Right lobe of liver (tissue), 6 donors: ENCODE measurements at places on chromosomes 12 and 14.
A peak's percentile ranks its signal among the peaks of the same experiment; 100 is the strongest.

GRCh38 chr12:32440120-32440865 is 40.9 kb downstream of the FGD4 start:
- no peak for DNase-seq

DNA sequence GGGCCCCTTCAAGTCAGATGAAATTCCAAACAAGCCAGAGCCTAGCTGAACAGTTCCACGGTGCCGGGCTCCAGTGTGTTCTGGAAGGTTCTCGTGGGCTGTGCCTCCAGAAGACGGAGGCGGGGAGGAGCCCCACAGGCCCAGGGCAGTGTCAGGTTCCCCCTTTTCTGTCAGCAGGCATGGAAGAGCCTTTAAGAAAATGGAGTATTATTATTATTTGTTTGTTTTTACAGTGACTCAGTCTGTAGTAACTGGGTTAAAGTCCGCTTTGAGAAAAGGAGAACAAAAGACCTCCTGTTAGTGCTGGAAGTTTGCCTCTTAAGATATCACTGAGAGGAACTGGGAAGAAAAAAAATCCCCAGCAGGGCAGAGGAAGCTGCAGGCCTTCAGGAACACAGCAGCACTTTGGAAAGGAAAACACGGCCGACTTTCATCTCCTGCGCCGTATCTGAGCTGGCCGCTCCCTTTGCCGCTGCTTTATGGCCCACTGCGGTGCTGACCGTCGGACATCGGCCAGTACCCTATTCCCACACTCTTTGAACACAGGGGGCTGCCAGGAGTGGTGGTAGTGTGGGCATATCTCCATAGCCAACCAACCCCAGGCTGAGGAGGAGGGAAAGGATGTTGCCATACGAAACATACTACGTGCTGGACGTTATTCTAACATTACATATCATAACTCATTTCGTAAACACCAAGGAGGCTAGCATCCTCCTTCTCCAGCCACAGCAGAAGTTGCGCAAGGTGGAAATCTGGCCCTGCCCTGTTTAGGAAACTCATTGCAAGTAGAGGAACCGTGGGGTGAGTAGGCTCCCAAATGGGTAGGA is 194.0 kb downstream of the ZFP36L1 start:
- peak; percentile 75 for DNase-seq

DNA sequence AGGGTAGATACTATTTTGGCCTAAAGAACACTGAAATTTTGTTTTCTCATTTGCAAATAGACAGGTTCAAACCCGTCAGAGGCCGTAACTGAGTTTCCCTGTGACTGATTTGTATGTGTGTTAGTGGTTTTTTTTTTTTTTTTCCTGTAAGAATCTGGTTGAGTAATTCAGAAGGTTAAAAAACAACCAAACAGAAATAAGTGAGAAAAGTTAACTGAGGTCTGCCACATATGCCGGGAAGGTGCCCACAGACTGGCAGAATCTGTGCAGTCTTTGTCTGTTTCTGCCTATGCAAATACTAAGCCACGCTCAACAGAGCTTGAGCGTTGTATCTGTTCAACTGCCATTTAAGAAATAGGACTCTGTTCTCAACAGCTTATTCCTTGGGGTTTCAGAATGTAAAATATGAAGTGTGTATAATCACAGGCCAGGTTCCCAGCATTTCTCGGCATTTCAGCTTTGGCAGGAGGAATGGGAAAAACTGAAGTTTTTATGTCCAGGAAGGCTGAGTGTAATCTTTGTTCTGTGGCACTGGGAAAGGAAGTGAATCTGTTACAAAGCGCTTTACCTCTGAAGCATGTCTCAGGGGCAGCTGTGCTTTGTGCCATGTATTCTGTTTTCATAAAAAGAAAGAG is 181.9 kb downstream of the PRKCH start:
- DNase-seq = no peak

- DNase-seq = no peak
Measured at GRCh38 chr12:118586433-118586832, 210.1 kb downstream of the SUDS3 start.

GRCh38 chr14:92273166-92273565 is 49.8 kb upstream of the SLC24A4 start:
- DNase-seq = no peak

GRCh38 chr12:11732023-11732422 is 82.5 kb downstream of the ETV6 start:
- no peak for DNase-seq

DNA sequence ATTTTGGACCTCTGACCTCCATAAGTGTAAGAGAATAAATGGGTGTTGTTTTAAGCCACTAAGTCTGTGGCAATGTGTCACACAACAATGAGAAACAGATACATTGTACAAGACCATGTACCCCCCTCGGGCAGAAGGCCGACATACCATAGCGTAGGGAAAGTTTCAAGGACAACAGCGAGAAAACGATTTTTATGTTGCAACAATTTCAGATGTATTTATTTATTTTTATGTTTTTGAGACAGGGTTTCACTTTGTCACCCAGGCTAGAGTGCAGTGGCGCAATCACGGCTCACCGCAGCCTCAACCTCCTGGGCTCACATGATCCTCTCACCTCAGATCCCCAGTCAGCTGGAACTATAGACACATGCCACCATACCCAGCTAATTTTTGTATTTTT is 136.4 kb upstream of the NCOR2 start:
- no peak for DNase-seq

DNA sequence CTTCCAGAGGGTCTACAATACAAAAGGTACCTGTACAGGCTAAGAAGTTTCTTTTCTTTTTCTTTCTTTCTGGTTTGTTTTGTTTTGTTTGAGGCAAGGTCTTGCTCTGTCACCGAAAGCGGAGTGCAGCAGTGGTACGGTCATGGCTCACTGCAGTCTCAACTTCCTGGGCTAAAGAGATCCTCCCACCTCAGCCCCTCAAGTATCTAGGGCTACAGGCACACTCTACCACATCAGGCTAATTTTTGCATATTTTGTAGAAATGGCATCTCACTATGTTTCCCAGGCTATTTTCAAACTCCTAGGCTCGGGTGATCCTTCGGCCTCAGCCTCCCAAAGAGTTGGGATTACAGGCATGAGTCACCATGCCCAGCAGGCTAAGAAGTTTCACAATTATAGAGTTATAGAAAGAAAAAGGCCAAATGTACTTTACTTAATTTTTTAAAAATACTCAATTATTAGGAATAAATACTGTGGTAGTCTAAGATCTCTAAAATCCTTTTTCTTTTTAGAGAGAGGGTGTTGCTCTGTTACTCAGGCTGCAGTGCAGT is 3.0 kb upstream of the PIGH start:
- DNase-seq = no peak

GRCh38 chr12:130124605-130125244 is 37.5 kb upstream of the FZD10 start:
- DNase-seq = no peak

DNA sequence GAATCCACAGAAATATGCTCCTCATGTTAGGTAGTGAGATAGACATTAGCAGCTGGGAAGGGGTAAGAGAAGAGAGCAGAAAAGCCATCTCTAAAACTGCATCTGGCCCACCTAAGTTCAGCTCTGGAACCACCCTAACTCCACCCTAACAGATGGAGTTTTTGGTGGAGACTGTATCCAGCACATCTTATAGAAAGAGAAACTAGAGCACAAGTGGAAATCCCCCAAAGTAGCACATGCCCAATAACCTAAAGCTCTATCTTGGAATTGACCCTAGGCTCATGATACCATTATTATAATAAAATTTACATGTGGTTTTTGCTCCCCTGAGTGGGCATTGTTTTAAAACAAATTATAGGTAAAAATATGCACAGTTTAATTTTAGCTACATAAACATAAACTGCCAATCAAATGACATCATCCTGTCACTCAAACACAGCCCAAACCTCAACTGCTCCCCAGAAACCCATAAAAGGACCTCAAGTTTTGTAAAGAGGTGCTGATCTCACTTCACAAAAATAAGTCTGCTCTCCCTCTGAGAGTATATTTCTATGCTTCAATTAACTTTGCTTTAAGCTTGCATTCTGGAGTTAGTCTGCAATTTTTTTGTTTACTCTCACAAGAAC is 206.4 kb downstream of the PIK3C2G start:
- no peak for DNase-seq

- DNase-seq = no peak
Measured at GRCh38 chr14:88914956-88915355, 90.5 kb downstream of the TTC8 start.

DNA sequence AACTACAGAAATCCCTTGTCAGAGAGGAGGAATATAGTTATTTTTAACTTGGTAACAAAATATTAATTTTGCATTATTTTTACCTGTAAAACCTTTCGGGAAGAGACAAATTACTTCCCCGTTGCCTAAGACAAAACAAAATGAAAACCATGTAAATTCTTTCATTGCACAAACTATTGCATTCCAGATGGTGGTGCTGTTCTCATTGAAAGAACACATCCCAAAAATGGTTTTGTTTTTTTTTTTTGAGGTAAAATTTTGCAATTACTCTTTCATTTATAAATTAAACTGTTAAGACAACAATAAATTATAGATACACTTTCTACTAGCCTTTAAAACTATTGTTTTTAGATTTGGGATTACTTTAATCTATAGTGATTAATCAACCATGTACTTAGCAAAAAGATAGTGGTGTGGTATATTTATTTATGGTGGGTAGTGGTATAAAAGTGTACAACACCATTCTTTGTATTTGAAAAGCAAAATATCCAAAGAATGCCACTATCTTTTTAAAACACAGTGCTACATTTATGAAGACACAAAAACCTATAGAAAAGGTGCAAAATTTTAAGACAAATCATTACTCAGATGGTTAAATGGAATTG is 115.5 kb downstream of the SLC38A1 start:
- no peak for DNase-seq

GRCh38 chr12:54196396-54196795 is 7.6 kb upstream of the SMUG1 start:
- no peak for DNase-seq

- no peak for DNase-seq
Measured at GRCh38 chr14:93333631-93334103, 831 bp upstream of the BTBD7 start.

- no peak for DNase-seq
Measured at GRCh38 chr12:21797539-21797938, 23.0 kb upstream of the KCNJ8 start.

- no peak for DNase-seq
Measured at GRCh38 chr14:54329082-54329695, 67.6 kb upstream of the CDKN3 start.

GRCh38 chr12:45244561-45245343 is 28.9 kb downstream of the ANO6 start:
- DNase-seq = no peak

GRCh38 chr12:127170226-127171180 is 1096.5 kb upstream of the TMEM132C start:
- DNase-seq = no peak

GRCh38 chr14:75457648-75458165 is 29.9 kb downstream of the JDP2 start:
- DNase-seq = no peak

GRCh38 chr12:29316752-29317151 is 64.2 kb downstream of the ERGIC2 start:
- peak; percentile 26 for DNase-seq

DNA sequence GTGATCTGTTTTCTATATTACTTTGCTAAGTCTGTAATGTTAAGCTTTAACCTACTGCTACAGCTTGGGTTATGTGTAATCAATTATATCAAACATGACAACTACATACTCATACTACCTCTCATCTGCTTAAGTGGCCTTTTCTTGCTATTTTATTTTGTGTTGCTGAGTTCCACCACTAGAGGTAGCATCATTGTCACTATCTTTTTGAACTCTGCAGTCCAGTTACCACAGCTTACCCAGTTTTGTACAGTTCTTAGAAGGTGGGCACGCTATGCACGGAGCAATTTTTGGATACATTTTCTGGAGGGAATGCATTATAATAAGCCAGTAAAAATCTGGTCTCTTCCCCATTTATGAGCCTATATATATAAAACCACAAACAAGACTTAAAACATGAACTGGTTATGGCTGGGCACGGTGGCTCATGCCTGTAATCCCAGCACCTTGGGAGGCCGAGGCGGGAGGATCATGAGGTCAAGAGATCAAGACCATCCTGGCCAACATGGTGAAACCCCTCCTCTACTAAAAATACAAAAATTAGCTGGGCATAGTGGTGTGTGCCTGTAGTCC is 48.5 kb downstream of the SAV1 start:
- DNase-seq = no peak

DNA sequence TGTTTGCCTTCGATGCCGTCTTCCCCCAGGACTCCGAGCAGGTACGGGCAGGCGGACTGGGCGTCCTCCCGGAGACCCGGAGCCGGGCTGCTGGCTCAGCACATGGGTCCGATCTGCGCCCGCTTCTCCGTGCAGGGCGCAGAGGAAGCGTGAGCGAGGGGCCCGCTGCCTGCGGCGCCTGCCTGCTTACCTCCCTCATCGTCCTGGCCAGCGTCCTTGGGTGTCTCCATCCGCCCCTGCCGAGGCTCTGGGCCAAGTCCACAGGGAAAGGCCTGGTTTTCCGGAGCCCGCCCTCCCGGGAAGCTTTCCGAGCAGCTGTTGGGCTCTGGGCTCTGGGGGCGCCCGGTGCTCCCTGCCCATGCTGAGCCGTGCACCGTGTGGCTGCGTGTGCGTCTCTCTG is 33.5 kb downstream of the KIF26A start:
- DNase-seq = no peak

GRCh38 chr12:64864319-64864718 is 39.9 kb downstream of the TBC1D30 start:
- DNase-seq = no peak

DNA sequence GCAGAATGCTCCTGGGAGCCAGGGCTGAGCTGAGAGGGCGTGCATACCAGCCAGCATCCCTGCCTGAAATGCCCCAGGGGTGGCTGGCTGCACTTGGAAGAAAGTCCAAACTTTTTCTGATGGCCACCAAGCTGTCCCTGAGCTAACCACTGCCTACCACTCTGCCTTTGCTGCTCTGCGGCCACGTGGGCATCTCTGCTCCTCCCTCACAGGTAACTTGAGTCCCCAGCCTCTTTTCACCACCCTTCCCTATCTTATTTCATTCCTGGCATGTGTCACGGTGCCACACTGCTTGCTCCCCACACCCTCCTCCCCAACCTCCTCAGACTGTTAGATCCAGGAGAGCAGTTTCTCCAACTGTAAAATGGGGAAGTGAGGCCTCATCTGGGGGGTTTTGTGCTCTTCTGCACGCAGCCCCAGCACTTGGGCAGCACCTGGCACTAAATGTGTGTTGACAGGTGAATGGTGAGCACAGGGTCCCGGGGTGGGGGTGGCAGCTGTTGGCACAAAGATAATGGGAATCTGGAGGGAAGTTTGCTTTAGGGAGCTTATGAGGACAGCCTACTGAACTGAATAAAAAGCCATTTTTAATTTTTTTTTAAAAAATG is 113.0 kb downstream of the GLT1D1 start:
- no peak for DNase-seq
